ENCODE measurements at places on chromosomes 2 and 18.

DNA sequence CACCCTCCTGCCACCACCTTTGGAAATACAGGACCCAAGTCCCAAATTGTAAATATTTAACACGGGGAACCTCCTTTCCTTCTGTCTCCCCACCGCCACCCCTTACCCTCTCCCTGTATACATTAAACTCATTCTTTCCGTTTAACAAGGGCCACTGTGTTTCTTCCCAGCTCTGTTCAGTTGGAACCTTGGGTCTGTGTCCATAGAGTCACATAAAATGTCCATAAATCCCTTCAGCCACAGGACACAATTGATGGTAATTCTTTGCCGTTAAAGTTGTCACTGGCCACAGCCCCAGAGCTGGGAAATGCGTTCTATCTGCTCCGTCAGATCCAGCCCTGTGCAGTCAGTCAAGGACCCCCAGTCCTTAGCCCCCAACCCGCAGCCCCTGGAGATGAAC is 49.9 kb upstream of the FZD7 start:
- no peak for DNase-seq

DNA sequence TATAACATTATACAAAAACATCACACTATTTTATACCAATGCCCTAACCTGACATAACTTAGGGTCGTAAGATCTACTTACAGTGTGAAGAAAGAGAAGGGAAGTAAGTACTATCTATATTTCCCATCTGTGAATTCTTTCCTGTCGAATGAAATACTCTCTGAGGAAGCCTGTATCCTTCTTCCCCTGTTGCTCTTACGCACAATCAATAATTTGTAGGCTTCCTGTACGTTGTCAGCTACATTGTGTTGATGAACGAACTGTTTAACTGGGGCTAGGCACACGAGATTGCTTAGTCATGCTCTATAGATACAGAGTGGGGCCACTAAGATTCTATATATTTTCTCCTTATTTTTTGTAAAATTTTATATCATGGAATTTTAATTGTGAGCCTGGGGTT is 1125.0 kb upstream of the CELF4 start:
- DNase-seq = no peak

GRCh38 chr2:1502891-1503304 is 89.6 kb downstream of the TPO start:
- no peak for DNase-seq

GRCh38 chr18:317618-318017 is 49.8 kb upstream of the THOC1 start:
- DNase-seq = no peak

- DNase-seq = no peak
Measured at GRCh38 chr2:18849841-18850578, 260.6 kb upstream of the NT5C1B start.

GRCh38 chr2:43100883-43101662 is 125.3 kb downstream of the ZFP36L2 start:
- DNase-seq = no peak

GRCh38 chr2:195659982-195660890 is 3.2 kb downstream of the SLC39A10 start:
- peak; percentile 72 for DNase-seq

- no peak for DNase-seq
Measured at GRCh38 chr2:169287666-169288065, 74.7 kb downstream of the LRP2 start.

DNA sequence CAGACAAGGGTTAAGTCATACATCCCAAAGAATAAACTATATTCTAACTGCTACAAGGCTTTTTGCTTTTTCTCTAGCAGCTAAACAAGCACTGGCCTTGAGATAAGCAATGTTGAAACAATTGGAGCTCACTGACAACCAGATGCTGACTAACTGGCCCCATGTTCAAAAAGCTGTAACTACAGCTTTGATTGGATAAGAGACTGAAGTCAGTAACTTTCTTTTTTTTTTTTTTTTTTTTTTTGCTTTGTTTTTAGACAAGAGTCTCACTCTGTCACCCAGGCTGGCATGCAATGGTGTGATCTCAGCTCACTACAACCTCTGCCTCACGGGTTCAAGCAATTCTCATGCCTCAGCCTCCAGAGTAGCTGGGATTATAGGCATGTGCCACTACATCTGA is 45.4 kb upstream of the TMEM163 start:
- DNase-seq = no peak
